ENCODE measurements at places on chromosomes 5 and 9.

DNA sequence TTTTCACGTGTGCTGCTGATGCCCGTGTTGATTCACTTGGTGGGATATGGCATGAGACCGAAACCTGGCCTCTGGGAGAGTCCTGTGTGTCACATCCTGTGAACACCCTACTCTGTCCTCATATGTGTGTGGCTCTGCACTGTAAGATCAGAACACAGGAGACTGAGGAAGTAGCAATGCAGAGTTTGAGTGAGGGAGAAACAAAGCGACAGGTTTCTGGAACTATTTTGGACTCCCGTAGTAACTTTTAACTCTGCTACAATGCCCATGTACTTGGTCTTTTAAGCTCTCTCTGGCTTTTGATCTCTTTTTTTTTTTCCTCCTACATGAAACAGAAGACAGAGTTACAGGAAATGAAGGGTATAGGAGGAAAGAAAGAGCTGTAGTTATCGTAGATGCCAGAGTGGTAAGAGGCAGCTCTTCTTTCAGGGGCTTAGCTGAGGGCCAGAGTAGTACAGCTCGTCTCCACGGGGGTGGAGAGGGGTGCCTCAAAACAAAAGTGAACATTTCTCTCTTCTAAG, 26.6 kb downstream of the GRAMD2B start:
- peak; percentile 21 for DNase-seq

DNA sequence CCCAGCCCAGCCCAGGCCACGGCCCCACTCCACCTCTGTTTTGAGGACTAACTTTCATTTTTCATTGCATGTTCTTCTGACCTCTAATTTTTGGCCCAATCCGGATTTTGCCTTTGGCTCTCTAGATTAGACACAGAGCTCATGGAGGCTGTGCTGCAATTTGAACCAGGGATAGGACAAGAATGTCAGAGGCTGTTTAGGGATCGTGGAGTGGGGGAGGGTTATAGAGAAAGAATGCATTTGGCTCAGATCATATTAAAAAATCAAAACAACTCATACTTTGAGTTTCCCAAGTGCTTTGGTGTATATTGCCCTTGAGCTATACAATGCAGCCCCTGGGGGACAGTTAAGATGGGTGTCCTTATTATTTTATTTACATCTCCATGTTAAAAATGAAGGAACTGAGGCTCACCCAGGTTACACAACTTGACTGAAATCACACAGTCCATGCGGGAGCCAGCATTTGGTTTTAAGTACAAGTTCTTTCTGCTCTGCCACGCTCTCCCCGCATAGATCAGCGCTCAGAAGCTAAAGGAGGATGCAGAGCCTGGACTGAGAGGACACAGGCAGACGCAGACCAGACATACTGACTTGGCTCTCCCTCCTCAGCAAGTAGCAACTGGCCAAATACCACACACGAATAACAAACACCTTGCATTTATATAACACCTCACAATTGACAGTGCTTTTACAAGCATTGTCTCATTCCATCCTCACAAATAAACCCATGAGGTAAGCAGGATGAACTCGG, 126.4 kb upstream of the RAI14 start:
- DNase-seq = no peak

- no peak for DNase-seq
Measured at GRCh38 chr5:134948911-134949310, 18.8 kb upstream of the CATSPER3 start.

DNA sequence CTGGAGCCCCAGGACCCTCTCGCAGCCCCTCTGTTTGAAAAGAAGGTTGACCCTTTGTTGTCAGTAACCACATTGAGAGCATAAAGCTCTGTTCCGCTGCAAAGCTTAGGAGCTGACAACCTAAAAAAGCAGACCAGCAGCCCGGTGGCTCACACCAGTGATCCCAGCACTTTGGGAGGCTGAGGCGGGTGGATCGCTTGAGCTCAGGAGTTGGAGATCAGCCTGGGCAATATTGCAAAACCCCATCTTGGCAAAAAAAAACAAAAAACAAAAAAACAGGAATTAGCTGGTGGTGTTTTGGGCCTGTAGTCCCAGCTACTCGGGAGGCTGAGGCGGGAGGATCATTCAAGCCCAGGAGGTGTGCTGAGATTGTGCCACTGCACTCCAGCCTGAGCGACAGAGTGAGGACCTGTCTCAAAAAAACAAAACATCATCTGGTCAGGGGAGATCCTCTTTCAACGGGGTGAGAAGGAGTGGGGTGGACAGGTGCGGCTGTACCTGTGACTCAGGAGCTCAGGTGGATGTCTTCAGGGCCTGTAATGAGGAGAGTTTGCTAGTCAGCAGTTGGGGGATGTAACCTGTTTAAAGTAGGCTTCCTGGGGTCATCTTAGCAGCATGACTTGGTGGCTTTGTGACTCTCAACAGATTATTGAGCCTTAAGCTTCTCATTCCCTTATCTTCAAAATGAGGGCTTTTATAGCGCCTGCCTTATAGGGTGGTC, 694 bp upstream of the REEP2 start:
- no peak for DNase-seq

GRCh38 chr5:155867522-155868088, 459.4 kb upstream of the SGCD start:
- no peak for DNase-seq

GRCh38 chr9:26181836-26182235, 503.6 kb upstream of the TUSC1 start:
- DNase-seq = no peak

DNA sequence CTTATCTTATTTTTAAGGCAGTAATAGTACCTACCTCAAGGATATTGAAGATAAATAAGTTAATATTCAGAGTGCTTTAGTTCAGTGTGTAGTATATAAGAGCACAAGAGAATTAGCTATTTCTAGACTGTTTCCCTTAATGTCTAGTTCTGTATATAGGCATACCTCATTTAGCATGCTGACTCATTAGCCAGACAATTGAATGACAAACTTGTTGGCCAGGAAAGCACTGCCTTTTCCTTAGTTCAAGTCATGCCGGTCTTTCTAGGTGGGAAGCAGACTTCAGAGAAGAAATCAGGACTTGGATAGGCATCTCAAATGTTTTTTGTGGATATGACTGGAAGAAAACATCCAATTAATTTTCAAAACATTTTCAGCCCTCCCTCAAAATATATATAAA, 3.2 kb upstream of the FBXO4 start:
- DNase-seq = no peak

DNA sequence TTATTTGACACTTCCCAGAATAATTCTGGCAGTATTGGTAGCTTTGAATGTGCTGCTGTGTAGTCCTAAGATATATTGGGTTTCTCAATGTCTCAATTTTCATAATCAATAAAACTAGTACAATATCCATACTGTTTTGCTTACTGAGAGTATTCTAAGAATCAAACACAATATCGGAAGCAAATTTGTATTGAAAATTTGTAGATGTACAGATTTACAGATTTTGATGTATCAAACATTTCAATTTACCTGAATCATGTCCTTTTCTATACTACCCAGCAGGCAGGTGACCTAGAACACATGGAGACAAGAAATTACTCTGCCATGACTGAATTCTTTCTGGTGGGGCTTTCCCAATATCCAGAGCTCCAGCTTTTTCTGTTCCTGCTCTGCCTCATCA, at the start of gene OR13D1:
Gene OR13D1, plus strand, starts transcription at position 301 of the 400 bp plus-strand sequence. Its CDS starts 0 bp downstream, at position 301.
- no peak for DNase-seq

- no peak for DNase-seq
Measured at GRCh38 chr9:113618836-113619490, 155.4 kb downstream of the RGS3 start.

GRCh38 chr5:59285300-59286016, 608.1 kb downstream of the PDE4D start:
- no peak for DNase-seq

GRCh38 chr9:132474253-132474652, 64.2 kb downstream of the CFAP77 start:
- no peak for DNase-seq

DNA sequence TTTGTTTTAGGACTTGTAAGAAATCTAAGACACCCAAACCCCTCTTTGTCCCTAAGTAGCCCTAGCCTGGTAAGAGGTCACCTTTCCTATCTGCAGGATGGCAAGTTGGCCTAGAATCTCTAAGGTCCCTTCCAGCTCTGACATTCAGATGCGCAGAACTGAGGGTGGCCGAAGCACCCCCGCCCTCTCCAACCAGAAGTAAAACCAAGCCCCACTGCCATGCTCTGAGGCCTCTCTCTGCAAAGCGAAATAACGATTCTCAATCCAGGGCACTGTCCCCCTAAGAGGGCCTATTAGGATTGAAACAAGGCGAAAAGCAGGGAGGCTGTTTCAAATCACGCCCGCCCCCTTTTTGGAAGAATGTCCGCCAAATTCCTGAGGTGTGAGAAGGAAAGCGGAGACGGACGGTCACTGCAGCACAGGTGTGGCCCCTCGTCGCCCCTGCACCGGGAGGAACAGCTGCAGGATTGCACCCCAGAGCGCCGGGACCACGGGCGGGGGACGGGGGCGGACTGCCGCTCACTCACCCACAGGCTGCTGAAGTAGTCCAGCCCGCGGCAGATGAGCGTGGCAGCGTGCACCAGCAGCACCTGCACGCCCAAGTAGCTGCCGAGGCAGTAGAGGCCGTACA, 824 bp downstream of the TMEM245 start:
- DNase-seq = no peak

- no peak for DNase-seq
Measured at GRCh38 chr5:163773226-163773625, 267.8 kb downstream of the MAT2B start.

DNA sequence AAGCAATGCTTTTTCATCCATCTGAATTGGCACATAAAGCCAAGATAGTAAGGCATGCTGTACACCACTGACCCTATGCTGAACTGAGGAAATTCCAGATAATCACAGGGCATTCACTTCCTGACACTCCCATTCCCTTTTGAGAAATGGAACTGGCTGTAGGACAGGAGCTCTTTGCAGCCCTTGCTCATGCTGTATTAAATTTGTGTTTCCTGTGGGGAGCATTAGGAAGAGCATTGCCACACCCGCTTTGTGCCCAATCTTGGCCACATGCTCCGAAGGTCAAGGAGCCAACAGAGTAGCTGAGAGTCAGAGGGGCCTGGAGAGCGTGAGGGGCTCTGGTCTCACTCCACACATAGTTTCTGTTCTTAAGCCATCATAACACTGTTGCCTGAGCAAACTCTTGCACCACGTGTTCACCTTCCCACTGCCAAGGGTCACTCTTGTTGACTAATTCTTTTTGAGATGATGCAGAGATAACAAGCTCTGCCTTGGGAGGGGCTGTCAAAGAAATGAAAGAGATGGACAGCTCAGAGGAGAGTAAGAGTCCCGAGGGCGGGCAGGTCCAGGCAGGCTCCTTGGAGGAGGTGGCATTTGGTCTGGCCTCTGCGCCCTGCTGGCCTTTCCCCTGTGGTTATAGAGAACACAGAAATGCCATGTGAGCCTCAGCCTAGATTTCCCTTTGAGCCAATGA, 31.7 kb upstream of the ARAP3 start:
- no peak for DNase-seq

GRCh38 chr9:135463140-135463539, 16.4 kb upstream of the PPP1R26 start:
- DNase-seq = no peak

DNA sequence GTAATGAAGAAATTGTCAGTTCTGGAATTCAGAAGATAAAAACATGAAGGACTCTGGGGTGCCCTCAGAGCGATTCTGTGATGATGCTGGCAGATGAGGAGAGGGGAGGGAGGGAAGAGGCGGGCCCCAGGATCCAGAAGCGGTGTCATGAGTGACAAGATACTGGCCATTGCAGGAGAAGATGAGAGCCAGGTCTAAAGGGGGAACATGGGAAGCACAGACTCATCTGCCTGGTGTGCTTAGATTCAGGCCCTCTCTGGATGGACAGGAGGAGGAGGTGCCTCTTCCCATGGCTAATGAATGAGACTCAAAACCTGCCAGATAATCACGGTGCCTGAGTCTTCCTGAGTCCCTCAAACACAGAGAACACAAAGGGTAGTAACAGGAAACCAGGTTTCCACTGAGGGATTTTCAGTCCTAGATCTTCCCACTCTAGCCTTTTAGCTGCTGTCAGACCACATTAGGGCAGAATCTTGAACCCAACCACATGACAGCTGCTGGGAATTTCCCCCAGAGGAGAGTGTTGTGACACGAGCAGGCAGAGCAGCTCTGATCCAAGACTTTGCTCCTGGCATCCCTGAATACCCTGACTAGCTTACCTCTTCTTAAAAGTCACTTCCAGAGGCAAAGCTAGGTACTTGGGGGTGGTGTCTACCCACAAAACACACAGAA, 28.2 kb upstream of the HSPA9 start:
- no peak for DNase-seq

DNA sequence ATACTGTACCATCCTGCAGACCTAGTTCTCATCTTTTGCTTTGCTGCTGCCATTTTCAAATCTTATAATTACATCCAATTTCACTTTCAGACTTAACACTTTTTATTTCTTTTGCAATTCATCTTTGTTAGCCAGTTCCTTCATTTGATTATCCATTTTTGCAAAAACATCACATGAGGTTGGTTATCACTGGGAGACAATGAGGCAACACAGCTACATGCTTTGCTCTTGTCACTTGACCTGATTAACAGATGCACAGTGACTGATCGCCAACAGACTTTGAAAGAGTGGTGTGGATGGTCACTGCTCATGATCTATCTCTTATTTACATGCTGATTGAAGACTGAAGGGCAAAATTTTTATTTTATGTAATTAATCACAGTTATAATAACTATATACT, 17.0 kb upstream of the RNF20 start:
- no peak for DNase-seq

- no peak for DNase-seq
Measured at GRCh38 chr9:120136696-120137095, 443.3 kb downstream of the CDK5RAP2 start.

DNA sequence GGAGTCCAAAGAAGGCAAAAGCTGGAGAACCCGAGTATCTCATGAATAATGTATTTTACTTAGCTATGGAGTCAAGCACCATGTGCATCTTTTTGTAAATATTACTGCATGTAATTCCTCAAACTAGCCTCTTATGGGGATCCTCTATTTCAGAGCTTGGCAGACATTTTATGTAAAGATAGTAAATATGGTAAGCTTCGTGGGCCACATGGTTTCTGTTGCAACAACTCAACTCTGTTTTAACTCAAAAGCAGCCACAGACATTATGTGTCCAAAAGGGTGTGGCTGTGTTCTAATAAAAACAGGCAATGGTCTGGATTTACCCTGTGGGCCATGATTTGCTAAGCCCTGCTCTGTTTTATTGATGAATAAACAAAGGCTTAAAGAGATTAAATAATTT, 17.3 kb downstream of the DAPK1 start:
- no peak for DNase-seq

DNA sequence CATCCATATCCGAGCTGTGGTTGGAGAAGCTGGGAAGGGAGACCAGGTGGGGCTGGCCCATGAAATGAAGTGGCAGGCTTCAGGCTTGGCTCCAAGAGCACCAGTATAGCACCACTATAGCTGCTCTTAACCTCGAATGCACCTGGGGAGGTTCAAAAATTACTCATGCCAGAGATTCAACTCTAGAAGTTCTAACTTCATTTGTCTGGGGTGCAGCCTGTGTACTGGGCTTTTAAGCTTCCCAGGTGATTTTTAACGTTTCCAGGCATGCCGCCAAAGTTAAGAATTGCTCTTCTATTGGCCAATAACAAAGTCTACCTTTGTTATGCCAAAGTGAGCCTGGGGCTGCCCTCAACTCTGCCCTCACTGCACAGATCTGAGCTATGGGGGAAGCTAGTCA, 458 bp downstream of the PRSS3 start:
- no peak for DNase-seq
